Heart right ventricle (tissue), 16 donors: ENCODE measurements at places on chromosomes 16 and 17. TPM values are rescaled to one million over a fixed set of nuclear protein-coding genes. Genes with fewer than 3 reads are reported as not detected.

SOST gene
- total RNA-seq: not detected

DNA sequence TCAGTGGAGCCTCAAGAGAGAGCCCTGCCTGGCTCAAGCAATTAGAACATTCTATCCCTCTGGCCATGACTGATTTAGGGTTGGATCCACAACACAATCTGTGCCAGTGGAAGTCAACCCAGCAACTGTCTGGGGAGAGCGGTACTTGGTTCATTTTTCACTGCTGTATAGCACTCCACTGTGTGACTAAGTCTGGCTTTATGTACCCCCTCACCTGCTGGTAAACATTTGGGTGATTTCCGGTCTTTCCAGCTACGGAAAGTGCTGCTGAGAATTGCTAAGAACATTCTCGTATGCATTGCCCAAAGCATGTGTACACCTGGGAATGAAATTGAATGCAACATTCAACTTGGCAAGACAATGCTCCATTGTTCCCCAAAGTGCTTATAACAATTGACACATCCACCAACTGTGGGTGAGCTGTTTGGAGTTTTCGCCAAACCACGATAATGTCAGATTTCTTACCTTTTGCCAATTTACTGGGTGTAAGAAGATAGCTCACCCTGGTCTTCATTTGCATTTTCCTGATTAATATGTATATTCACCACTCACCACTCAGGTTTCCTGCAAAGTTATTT lies 63.5 kb upstream of the MED9 start:
- H3K4me1 ChIP-seq: peaks cover 17% of the 10 kb centered on the region
- no peak overlapping the region for H3K27ac ChIP-seq
- H3K27me3 ChIP-seq: no peaks in the 10 kb centered on the region
- no peak for DNase-seq
- no peak overlapping the region for H3K4me3 ChIP-seq

DNA sequence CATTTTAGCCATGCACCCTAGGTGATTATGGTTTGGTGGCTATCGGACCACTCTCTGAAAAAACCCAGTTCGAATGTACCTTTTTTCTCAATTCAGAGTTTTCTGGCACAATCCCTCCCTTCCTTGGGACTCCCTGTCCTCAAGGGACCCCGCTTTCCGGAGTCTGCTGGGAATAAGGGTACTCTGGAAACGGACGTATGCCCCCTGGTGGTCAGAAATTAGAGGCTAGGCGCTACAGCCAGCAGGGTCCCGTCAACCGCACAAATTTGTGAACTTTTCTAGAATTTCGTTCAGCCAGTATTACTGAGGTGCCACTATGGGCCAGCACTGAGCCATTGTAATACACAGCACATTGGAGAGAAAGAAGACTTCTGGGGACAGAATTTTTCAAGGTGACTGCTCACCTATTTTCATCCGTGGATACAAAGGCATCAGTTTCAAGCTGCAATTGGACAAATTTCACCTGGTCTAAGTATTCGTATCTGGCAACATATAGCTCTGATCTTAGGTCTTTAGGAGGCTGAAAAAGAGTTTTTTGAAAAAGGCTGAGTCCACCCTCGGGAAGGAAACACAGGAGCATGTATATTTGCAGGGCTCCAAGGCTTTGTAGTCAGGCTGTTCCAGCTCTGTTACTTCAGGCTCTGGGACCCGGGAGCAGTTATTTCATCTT lies 27.1 kb upstream of the CRYBA1 start:
- no peak overlapping the region for H3K4me3 ChIP-seq
- no peaks in the 10 kb centered on the region for H3K4me1 ChIP-seq
- DNase-seq: peak; percentile 56
- no peaks in the 10 kb centered on the region for H3K27me3 ChIP-seq

DNA sequence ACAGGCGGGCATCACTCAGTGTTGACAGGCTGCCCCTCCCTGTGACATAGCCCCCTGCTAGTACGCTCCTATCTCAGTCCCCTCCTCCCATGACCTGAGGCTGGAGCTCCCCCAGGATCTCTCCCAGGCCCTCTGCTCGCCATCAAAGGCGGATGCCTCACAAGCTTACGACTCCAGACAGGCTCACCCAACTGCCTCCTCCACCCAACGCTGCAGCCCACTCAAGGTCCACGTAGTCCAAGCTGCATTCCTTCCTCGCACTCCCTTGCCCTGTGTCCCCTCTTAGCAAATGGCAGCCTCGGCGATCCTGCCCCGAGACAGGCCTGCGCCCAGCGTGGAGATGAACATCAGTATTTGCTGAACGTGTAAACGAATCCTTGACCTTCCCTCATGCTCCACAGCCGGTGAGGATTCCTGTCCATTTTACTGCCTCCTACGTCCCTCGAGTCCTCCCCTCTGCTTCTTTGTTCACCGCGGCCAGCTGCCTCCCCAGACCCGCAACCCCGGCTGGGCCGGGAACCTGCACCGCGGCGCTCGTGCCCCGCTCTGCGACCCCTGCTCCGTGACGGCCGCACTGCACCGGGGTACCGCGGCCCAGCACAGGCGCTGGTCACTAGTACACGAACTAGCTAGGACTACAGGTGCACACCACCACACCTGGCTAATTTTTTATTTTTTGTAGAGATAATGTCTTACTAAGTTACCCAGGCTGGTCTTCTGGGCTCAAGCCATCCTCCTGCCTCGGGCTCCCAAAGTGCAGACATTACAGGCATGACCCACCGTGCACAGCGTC lies 838 bp upstream of the TMEM97 start:
- no peak overlapping the region for H3K27ac ChIP-seq
- peaks cover 9% of the 10 kb centered on the region for H3K4me1 ChIP-seq
- no peaks in the 10 kb centered on the region for H3K27me3 ChIP-seq

DNA sequence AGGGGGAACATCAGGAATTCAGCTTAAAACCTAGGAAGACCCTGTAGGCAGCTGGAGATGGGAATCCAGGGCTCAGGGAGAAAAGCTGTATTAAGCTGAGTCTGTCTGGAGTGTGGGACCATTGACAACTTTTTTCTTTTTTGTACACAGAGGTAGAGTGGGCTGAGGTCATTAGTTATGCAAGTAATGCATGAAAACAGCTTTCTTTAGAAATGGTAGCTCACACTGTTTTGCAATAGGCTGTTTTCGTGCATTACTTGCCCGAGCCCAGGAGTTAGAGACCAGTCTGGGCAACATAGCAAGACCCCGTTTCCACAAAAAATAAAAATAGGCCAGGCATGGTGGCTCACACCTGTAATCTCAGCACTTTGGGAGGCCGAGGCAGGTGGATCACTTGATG lies 46.5 kb downstream of the KATNIP start:
- no peak overlapping the region for H3K27ac ChIP-seq
- no peaks in the 10 kb centered on the region for H3K4me1 ChIP-seq
- H3K4me3 ChIP-seq: no peak overlapping the region
- H3K36me3 ChIP-seq: no peaks in the 10 kb centered on the region
- H3K27me3 ChIP-seq: no peaks in the 10 kb centered on the region

GRCh38 chr17:17876959-17877528 lies 40.3 kb upstream of the SREBF1 start:
- DNase-seq: peak; percentile 50
- peak overlapping the region; percentile 84 for H3K27ac ChIP-seq
- H3K27me3 ChIP-seq: no peaks in the 10 kb centered on the region
- H3K4me3 ChIP-seq: peak overlapping the region; percentile 10
- H3K4me1 ChIP-seq: peaks cover 55% of the 10 kb centered on the region
- H3K36me3 ChIP-seq: no peaks in the 10 kb centered on the region

- no peaks in the 10 kb centered on the region for H3K27me3 ChIP-seq
- H3K4me1 ChIP-seq: no peaks in the 10 kb centered on the region
- no peak for DNase-seq
- H3K36me3 ChIP-seq: peaks cover 58% of the 10 kb centered on the region
- no peak overlapping the region for H3K4me3 ChIP-seq
- H3K27ac ChIP-seq: no peak overlapping the region
Observed at GRCh38 chr16:25177831-25178688, 38.7 kb upstream of the AQP8 start.
